ENCODE measurements at places on chromosomes 6 and 20. TPM values are rescaled to one million over a fixed set of nuclear protein-coding genes. Genes with fewer than 3 reads are reported as not detected.

Gene DDX27
- 30.1 TPM for total RNA-seq

Gene C6orf15
- not detected for total RNA-seq

DNA sequence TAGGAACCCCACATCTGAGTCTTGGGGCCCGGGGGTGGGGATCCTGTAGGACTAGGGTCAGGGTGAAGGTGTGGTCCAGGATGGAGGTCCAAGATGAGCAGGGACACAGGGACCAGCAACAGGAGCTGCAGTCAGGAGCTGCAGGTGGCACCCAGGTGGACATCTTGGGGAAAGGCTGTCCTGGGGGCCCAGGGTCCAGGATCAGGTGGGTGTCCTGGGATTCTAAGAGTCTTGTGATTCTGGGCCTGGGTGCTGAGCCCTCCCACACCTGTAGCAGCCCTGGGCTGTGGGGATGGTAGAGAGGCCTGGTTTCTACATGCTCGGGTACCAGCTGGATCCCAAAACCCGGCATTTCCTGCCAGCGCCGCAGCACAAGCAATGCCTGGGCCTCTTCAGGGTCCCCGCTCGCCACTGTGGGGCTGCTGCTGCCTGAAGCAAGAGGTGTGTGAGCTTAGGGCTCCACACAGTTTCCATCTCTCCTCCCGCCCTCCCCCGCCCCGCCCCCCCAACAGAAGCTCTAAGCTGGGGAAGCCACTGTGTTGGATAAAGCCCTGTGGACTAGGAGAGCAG lies 20.7 kb downstream of the ERGIC3 start:
- no peak for DNase-seq

DNA sequence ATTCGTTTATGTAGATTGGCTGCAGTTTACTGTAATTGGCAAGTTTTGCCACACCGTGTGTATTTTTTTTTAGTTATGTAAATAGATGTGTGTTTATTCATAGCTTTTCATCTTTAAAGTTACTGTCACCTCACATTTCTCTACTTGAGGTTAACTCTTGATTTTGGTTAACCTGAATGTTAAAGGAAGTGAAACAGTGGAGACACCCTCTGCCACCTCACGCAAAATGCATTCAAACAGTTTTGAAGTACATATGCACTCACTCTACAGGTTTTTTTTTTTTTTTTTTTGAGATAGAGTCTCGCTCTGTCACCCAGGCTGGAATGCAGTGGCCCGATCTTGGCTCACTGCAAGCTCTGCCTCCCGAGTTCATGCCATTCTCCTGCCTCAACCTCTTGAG lies 17.7 kb downstream of the OR2A4 start:
- DNase-seq: no peak

DNA sequence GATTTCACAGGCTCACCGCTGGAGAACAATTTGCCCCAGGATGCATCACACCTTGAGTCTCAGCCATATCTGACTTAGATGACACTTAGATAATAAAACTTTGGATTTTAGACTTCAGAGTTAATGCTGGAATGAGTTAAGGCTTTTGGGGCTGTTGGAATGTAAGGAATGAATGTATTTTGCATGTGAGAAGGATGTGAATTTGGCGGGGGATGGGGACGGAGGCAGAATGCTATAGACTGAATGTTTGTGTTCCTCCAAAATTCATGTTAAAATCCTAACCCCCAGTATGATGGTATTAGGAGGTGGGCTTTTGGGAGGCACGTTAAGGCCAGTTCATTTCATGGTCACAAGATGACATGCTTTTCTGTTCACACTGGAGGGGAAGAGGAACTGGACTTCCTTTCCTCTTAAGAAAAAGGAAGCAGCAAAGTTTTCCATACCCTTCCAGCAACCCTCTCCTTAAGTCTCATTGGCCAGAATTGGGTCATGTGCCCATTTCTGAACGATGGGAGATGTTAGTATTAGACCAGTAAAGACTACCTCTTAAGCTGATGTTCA lies 5.8 kb upstream of the SRXN1 start:
- no peak for DNase-seq

DNA sequence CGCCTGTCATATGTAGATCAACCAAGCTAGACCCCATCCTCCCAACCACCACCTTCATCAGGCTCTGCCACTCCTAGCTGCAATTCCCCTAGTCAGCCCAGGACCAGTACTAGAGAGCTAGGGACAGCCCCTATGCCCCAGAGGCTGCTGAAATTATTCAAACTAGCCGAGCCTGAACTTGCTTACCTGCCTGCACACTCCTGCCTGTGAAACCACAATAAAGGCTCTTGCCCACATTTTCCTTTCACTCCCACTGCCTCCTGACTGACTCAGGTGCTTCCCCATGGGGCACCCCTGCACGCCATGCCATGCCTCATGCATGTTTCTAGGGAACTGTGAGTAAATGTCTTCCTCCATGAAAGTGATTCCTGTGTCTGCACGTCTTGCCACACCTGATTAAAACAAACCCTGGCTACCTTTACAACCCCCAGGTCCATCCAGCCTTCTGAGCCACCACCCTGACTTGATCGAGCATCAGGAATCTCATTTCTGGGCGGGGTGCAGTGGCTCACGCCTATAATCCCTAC lies 66.5 kb upstream of the IER3 start:
- DNase-seq: peak; percentile 51

GRCh38 chr6:25630508-25631278 lies 21.3 kb upstream of the SCGN start:
- DNase-seq: no peak

DNA sequence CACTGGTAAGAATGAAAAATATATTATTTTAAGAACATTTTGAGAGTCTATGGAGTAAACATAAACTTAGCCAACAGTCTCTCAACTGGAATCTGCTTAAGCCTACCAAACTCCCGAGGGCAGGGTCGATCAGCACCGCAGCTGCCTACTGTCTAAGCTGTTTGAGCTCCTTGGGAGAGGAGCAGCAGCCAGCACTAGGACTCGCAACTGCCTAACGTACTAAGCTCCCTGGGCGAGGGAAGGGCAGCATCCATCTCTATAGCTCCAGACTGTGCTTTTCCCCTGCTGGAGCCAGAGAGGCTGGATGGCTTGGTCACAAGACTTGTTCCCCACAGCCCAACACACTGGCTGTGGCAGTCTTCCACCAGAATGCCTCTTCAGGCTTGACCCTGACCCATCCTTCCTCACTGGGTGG lies 96.4 kb downstream of the MOXD1 start:
- DNase-seq: no peak

- DNase-seq: no peak
Measured at GRCh38 chr6:170209354-170210025, 81.4 kb downstream of the DLL1 start.

DNA sequence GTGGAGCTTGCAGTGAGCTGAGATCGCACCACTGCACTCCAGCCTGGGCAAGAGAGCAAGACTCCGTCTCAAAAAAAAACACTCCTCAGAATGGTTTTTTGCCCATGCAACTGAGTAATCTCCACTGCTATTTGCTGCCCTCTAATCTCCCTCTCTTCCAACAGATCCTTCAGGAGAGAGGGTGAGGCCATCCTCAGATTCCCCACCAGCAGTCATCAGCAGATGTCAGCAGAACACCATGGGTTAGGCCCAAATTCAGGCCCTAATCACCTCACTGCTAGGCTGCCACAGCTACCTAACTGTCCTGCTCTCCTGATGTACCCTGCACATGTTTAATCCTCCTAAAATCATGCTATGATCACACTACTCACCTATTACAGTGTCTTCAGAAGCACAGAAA lies 63.2 kb upstream of the BEND6 start:
- no peak for DNase-seq

GRCh38 chr20:51797357-51798025 lies 4.8 kb downstream of the SALL4 start:
- peak; percentile 25 for DNase-seq

DNA sequence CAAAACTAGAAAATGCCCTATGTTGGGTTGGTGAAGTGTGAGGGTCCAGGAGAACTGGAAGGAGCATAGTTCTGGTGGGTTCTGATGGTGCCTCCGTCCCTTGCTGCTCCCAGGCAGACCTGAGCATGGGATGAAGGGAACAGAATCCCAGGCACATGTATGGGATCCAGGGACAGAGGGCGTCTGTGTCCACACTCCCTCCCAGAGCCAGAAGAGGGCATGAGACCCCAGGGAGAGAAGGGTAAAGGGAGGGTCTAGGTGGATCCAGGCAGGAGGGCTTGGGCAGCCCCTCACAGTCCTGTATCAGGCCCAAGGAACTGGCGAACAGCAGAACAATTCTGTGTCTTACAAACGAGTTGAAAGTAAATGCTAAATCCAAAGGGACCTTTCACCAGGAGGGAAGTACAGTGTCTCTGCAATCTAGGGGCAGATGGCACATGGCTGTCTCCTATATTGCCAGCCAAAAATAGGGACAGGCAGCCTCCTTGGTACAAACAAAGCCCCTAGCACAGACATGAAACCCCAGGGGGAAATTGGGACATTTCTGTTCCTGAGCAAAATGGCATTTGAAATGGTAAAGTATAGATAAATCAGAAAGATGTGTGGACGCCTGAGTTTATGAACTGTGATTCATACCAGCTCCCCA lies 2.5 kb upstream of the BPIFA1 start:
- DNase-seq: no peak

GRCh38 chr6:138651491-138651890 lies 122.1 kb upstream of the CCDC28A start:
- DNase-seq: no peak

- DNase-seq: no peak
Measured at GRCh38 chr6:31129130-31129529, 8.9 kb upstream of the CDSN start.

DNA sequence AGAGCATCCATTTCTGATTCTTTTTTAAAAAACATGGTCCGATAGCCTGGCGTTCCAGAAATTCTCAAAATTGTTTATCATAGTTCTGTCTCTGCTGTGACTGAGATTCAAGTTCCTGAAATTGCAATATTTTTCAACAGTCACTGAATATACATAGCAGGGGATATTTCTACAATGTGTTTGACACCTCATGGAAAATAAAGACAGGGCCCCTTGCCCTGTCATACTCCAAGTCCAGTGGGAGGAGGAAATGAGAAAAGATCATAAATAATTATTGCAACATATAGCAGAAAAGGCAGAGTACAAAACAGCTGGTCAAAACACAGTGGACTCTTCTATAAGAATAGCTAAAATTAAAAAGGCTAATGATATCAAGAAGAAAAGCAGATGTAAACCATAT lies 234.8 kb upstream of the SPTLC3 start:
- DNase-seq: no peak

Data from hepatocyte (in vitro differentiated cells).